Activated CD4-positive, alpha-beta T cell treated with anti-CD3 and anti-CD28 coated beads, Interleukin-2, amount 10 ng/mL, durations not matched to agents 24 days and 14 days (primary cell): ENCODE measurements at places on chromosomes 7 and 10.

DNA sequence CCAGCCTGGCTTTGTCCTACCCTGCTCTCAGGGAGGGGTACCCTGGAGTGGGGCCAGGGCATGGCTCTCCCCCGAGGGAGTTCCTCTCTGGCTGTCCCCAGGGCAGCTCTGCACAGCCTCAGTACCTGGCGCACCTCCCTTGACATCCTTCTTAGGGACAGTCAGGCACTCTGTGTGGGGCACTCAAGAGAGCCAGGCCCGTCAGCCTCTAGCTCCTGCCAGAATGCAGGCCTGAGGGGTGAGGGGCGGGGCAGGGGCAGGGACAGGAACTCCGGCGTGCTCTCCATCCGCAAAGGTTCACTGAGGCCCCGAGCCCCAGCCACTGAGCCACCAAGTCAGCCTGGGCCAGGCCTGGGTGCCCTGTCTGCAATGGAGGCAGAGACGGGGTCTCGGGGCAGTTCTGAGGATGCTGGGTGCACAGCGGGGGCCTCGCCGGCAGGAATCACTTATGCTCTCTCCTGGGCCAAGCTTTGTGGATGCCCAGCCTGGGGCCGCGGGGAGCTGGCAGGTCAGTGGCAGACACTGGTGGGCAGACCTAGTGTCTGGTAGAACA, 10.1 kb downstream of the LIMK1 start:
- no peak for DNase-seq

DNA sequence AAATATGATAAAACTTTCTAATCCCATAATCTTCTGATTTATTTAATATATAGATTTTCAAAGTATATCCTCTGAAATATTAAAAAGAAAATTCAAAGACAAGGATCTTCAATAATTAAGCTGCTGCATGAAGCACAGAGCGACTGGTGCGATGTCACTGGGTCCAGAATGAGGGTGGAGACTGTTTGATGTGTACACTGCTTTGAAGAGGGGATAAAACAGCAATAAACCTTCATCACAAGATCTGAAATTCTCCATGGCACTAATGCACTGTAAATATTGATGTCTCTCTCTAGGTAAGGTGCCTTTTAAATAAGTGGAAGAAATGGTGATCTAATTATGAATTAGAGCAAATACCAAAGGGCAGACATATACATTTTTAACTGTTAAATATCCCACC, 337.8 kb downstream of the PARD3 start:
- DNase-seq = no peak

DNA sequence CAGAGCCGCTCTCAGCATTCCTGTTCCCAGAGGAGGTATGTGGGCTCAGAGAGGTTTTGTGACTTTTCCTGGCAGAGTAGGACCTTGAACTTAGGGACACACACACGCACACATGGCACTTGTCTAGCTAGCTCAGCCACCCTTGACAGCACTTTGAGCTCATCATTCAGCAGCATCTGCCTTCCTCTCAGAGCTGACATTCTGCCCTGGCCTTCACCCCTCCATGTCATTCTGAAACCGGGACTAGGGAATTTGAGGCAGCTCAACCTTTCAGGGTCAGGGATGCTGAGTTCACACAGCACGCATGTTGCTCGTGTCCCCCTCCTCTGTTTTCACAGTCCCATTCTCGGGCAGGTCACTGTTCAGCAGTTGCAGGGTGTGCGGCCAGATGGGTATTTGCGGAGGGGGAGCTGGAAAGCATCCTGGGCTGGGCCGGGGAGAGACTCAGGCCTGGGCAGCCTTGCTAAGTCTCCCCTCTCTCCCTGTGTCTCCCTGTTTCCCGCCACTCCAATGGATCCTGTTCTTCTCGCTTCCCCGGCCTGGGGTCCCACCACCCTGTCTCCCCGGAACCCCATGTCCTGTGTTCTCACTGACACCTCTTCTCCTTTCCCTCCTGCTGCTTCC, 78.0 kb downstream of the COL13A1 start:
- DNase-seq = no peak

GRCh38 chr7:152959610-152960009, 200.1 kb downstream of the ACTR3B start:
- DNase-seq = no peak

GRCh38 chr10:45000138-45000751, 478 bp upstream of the ZNF22 start:
- no peak for DNase-seq

GRCh38 chr10:103839872-103840739, 15.3 kb downstream of the SH3PXD2A start:
- no peak for DNase-seq

- no peak for DNase-seq
Observed at GRCh38 chr10:28946479-28946878, 269.2 kb downstream of the BAMBI start.

- no peak for DNase-seq
Observed at GRCh38 chr7:112481121-112481736, 438 bp downstream of the LSMEM1 start.

- DNase-seq = no peak
Observed at GRCh38 chr7:47941136-47941844, 7.0 kb downstream of the PKD1L1 start.

DNA sequence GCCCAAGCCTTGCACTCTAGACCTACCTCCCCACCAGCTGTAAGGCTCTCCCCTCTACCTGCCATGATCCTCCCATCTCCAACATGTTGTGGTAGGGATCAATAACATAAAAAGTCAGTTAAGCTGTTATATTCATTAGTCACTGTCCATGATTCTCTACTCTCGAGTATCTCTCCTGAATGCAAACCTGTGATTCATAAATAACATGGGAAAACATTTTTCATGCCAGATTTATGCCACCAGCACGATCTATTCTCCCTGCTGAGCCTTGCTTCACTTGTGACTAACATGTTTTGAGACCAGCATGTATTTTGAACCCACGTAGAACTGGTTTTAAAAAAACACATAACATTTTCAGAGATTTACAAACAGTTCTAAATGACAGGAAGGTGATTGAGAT, 30.3 kb downstream of the TMEM168 start:
- no peak for DNase-seq

DNA sequence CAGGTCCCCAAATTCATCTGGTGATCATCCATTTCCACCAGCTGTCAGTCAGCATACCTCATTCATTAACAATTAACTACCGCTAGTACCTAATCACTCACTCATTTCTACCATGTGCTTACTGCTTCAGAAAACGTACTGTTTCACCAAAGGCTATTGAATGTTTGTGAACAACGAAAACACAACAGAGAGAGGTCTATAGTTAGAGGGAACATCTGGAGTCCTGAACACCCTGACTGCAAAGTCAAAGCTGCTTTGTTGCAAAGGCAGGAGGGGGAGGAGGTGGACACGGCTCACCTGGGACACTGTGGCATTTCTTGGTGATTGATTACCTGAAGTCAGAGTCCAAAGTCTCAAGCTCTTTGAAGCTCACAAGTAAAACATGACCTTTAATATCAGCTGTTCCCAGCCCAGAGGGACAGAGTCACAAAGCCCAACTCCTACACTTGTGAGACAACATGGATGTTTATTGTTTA, 342.3 kb upstream of the ADARB2 start:
- DNase-seq = peak; percentile 20

GRCh38 chr10:101777619-101778145, 1.8 kb upstream of the FGF8 start:
- DNase-seq = no peak

- peak; percentile 70 for DNase-seq
Observed at GRCh38 chr10:6563731-6564130, 16.3 kb downstream of the PRKCQ start.

- DNase-seq = no peak
Observed at GRCh38 chr7:90552521-90552920, 43.6 kb upstream of the CDK14 start.
